RCC 7860 (cell line): ENCODE measurements at places on chromosomes 2 and 18.

DNA sequence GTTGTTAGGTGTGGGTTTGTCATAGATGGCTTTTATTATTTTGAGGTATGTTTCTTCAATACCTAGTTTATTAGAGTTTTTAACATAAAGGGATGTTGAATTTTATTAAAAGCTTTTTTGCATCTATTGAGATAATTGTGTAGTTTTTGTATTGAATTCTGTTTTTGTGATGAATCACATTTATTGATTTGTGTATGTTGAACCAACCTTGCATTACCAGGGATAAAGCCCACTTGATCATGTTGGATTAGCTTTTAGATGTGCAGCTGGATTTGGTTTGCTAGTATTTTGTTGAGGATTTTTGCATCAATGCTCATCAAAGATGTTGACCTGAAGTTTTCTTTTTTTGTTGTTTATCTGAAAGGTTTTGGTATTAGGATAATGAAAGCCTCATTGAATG is 328.2 kb downstream of the ADCYAP1 start:
- no peak for DNase-seq

- no peak for DNase-seq
These were observed 39.0 kb downstream of the FBXO48 start for GRCh38 chr2:68428126-68428525.

- DNase-seq, result no peak
These were observed 596.8 kb upstream of the GCFC2 start for GRCh38 chr2:76307495-76307894.

DNA sequence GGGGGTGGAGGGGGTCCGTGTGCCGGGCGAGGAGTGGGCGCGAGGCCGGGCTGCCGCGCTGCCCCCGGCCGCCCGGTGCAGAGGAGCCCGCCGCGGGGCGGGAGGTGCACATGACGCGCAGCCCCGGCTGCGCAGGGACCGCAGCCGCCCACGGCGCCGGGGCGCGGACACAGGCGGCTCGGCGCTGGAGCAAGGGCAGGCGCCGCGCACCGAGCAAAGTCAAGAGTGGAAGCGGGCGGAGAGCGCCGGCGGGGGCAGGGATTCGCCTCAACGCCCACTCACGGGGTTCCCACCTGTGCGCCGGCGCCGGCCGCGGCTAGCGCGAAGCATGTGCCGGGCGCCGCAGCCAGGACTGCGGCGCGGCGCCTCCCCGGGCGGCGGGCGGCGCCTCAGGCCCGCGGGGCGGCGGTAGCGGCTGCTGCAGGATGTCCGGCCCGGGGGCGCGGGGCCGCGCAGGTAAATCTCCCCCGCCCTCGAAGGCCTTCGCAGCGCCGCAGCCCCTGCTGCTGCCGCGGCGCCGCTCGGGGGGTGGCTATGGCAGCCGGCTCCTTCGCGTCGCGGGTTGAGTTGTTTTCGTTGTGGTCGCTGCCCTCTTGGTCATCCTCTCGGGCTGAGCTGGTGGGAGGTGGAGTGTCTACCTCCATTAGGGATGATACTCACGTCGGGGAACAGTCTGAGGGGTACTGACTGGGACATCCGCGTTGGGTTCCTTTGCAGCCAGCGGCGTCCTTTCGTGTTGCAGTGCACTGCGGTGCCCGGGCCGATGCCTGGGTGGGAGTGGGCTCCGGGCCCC is 216.3 kb upstream of the DTNA start:
- no peak for DNase-seq

DNA sequence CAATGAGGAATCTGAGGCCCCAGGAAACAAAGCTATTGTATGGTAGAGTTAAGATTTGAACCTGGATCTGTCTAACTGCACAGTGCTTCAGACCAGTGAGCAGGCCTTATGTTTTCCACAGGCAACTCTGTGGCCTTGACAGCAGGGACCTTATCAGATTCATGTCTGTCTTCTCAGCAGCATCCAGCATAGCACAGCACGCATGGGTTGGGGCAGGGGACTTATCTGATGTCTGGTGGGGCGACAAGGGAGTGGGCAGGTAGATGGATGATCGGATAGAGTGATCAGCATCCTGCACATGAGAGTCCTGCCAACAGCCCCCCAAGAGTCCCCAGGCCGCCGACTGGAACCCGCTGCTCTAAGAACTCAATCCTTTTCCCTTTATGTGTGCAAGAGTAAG is 28.7 kb upstream of the KCNF1 start:
- DNase-seq, result no peak

- DNase-seq, result no peak
These were observed 865.1 kb upstream of the ACVR2A start for GRCh38 chr2:146979746-146980145.
